Cortex of kidney (tissue), 1 donor: ENCODE measurements at places on chromosomes 16 and 17.

DNA sequence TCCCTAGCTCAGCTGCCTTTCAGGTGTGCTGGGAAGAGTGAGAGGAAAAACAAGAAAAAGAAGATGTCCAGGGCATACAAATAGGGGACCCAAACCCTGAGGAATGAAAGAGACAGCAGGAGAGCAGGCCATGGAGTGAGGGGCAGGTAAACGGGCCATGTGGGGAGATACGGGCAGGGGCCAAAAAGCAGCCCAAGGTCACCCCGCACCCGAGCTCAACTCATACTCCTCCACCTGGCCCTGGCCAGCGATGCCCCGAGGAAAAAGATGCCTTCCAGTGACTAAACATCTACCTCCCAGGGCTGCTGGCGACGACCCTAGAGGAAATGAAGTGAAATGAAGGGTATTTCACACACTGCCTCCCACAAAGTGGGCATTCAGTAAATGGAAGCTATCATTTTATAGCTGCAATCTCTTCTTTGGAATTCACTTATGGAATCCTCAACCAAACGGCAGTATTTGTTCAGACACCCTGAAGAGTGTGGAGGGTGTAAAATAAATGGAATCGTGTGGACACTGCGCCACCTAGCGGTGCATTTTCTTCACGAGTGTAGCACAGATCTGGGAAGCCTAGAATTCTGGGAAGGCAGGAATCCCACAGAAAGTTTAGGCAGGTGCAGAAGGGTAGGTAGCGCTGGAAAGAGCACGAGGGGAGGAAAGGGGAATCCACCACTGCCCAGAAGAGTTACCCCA lies 14.9 kb downstream of the ELAC2 start:
- DNase-seq: no peak

GRCh38 chr16:51569203-51569931 lies 418.3 kb upstream of the SALL1 start:
- DNase-seq: no peak

GRCh38 chr16:16041196-16041892 lies 91.9 kb downstream of the ABCC1 start:
- no peak for DNase-seq

DNA sequence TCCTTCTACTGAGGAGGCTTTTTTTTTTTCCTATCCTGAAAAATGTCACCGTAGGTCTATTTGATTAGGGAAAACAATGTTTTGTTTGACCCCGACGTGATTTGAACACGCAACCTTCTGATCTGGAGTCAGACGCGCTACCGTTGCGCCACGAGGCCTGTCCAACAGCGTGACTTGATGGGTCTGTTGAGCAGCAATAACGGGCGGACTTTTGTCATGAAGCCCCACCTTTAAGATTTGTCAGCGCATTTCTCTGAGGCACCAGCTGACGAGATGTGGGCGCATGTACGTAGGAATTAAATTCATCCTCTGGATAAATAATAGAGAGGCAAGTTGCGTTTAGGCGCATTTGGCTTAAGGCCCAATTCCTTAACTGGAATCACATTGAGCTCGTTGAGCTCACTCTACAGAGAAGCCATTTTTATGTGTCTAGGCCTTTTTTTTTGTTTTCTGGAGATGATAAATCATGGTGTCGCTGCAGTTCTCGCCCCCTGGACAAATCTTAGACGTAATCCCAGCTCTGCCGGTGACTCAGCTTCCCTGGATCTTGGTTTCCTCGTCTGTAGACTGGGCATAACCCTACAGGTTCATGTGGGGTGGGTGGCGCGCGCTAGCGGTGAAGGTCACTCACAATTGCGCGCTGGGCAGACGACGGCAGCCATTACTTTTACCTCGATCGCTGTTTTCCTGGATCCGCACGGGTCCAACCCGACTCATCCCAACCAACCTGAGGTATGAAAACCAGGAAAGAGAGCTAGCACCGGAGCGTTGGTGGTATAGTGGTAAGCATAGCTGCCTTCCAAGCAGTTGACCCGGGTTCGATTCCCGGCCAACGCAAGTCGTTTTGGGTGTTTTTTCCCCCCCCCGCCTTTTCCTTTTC lies 10.6 kb upstream of the AURKB start:
- DNase-seq: no peak

GRCh38 chr17:40460968-40461731 lies 17.9 kb downstream of the IGFBP4 start:
- DNase-seq: no peak

- DNase-seq: no peak
Measured at GRCh38 chr16:5523829-5524228, 426.2 kb upstream of the EEF2KMT start.

GRCh38 chr17:39166437-39167335 lies 725 bp upstream of the ARL5C start:
- no peak for DNase-seq

GRCh38 chr16:4500272-4500671 lies 24.1 kb downstream of the HMOX2 start:
- no peak for DNase-seq

GRCh38 chr17:606508-607250 lies 108.0 kb downstream of the VPS53 start:
- DNase-seq: no peak

- no peak for DNase-seq
Measured at GRCh38 chr16:81163671-81164070, 67.5 kb upstream of the GCSH start.

DNA sequence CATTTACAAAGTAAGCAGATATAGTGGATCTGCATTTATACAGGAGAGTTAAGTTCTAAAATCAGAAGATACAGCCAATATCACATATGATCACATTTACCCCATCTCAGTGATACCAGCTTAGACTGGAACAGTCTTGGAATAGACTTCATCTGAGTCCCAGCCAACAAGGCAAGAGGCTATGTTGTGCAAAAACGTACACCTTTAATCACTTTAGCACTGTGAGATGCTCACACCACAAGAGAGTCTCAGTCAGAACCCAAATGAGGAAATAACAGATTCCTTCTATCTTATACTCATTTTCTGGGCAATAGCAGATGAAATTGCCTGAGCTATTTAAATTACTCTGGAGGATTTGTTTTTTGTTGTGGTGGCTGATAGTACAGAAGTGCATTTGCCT lies 145.6 kb downstream of the ANKFN1 start:
- no peak for DNase-seq

DNA sequence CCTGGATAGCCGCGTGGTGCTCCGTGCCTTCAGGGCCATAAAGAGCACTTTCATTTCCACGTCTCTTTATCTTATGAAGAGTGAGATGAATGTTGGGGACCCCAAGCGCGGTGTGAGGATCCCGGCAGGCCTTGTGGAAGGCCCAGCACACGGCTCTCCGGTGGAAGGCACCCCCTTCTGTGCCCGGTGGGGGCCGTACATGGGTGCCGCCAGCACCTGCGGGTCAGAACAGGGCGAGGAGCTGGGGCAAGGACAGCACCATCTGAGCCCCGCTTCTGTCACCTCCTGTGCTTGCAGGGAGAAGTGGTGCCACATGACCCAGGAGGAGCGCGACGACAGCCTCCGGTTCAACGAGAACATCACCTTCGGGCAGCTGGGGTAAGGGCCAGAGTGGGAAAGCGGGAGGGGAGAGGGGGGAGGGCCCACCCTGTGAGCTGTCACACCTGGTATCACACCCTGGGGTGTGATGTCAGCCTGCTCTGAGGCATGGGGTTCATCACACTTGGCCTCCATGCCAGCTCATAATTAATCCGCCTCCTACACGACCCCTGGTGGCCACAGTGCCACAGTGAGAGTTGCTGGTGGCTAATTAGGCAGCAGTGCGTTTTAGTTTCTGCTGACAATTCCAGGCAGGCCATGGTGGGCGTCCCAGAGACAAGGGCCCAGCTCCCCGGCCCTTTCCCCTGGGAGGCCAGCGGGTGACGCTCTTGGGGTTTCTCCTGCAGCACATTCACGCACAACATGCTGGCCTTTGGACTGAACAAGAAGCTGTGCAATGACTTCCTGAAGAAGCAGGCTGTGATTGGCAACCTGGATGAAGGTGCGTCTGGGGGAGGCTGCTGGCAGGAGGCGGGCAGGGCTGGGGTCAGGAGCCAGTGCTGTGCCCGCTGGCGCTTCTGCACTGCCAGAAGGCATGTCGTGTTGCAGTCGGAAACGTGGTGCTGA lies 25.7 kb downstream of the CIBAR2 start:
- DNase-seq: no peak

DNA sequence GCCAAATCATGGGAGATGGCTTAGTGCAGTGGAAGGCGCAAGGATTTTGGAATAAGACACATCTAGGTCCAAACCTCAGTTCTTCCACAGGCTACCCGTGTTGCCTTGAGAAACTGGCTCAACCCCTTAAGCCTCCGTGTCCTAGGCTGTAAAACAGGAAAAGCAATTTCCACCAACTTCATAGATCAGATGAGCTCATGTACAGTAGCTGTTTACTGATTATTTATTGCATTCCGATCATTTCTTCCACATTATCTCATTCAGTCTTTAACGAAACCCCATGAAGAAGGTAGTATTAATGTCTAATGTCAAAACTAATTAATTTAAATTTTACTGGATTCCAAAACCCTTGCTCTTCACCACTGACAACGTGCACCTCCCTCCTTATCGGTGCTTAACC lies 231.6 kb downstream of the GRIN2A start:
- no peak for DNase-seq

DNA sequence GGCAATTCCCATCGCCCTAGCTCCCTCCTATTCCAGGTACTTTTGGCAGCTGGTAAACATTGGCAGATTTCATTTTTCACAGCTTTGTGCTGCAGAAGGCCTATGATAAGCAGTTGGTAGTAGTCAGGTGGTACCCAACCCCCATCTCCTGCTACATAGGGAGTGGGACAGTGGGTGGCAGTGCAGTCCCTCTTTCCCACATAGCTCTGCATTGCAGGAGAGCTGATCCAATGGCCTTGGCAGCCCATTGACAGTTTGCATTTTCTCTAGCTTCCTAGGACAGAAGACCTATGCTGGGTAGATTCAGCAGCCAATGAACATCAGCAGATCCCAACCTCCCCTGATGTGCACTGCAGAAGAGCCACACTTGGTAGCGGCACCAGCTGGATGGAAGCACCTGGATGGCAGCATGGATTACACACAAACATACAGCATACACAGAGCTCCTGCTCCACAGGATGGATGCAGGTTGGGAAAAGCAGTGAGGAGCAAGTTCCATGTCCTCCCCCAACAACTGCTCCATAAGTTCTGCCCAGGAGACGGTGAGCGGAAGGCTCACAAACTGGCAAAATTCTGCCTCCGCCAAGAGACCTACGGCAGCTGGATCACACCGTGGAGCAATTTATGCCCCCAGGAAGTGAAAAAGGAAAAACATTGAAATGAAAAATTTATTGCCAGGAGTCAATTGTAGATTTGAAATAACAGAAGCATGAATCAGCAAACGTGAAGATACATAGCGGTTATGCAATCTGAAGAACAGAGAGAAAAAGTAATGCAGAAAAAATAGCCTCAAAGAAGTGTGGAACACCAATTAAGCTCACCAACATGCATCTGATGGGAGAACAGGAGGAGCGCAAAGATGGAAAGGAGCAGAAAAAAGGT lies 95.7 kb downstream of the CACNG1 start:
- DNase-seq: no peak

DNA sequence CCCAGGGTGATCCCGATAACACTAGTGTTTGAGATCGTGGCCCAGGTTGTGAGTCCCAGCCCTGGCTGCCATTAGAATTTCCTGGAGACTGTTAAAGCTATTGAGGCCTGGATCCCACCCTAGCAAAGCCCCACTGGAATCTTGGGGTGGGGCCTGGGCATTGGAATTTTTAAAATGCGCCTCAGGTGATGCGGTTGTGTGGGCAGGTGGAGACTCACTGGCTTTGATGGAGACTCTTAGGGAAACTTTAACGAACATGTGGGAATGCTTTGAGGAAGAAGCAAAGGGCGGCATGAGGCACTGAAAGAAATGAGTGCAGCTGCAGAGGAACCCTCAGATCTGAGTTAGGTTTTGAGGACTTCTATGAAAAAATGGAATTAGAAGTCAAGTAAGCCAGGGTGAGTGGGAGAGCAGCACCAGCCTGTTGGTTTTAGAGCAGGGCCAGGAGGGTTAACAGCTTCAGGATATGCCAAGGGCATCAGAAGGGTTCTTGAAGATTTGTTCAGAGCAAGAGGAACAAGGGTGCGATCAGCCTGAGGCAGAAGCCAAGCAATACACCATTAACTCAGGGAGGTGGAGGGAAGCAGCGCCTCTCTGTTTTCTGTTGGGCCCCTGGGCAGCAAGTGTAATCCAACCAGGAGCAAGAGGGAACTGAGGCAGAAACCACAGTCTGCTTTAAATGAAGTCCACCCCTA lies 42.5 kb downstream of the KSR1 start:
- DNase-seq: no peak

DNA sequence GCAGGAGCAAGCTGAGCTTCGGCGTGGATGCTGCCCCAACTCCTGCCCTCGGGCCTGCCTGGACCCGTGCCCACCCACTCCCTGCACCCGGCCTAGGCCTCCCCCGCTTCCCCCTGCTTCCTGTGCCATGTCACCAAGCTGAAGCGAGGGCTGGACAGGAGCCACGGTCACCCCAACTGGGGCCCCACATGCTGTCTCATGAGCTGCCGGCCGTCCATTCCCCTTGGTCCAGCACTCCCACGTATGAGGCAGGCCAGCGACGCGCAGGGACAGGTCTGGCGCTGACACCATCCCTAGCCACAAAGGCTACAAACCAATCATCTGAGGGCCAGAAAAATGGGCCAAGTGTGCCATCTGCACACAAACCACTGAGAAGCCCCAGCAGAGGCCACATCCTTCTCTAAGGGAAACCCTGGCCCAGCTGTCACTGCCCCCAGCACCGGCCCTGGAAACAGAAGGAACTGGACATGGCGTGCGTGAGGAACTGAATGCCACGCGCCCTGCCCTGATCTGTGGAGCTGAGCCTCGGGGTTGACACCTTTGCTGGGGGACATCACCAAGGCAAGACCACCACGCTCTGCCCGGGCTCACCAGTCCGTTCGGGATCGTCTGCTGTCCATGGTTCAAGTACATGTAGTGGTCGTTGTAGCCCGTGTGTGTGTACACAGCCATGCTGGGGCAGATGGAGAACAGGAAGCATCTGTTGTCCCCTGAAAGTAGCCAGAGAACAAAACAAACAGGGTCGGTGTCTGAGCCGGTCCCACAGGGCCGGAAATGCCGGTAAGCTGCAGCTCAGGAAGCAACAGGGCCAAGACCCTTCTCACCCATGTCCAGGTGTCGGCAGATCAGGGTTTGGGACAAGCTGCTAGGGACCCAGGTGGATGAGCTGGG lies 22.2 kb downstream of the MEAK7 start:
- DNase-seq: no peak

DNA sequence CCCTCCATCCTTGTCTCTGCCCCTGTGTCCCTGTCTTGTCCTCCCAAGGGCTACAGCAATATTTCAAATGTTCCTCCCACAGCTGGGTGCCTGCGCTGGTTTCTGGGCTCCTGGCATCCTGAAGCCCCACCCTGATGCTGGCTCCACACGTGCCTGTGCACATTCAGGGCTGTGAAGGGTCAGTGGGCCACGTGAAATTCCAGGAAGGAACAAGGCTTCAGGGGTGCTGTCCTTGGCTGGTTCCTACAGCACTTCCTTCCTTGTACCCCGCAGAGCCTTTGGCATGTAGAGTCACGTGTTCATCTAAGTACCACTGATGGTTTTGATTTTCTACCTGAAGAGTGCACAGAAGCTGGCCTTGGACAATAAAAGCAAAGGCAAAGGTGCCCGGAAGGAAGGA lies 57.7 kb upstream of the NLK start:
- no peak for DNase-seq
